ENCODE measurements at places on chromosomes 7 and 10. TPM values are rescaled to one million over a fixed set of nuclear protein-coding genes. Genes with fewer than 3 reads are reported as not detected.

Gene UTF1
- total RNA-seq = not detected

Gene PKD2L1
- total RNA-seq = under 0.01 TPM

Gene TAC1
- total RNA-seq = not detected

Gene AOC1
- 0.10 TPM for total RNA-seq

Gene PRR15
- total RNA-seq = not detected

Gene EPHB6
- total RNA-seq = 8.3 TPM

Gene SORCS3
- total RNA-seq = 2.5 TPM

Gene LOXL4
- total RNA-seq = 0.10 TPM

Gene SLC26A5
- not detected for total RNA-seq

Gene PTF1A
- total RNA-seq = not detected

Gene CNPY1
- total RNA-seq = not detected

Gene DENND10
- 40.8 TPM for total RNA-seq

Gene UCN3
- total RNA-seq = not detected

Gene TEX36
- not detected for total RNA-seq

Gene RBP4
- not detected for total RNA-seq

Gene CALCR
- total RNA-seq = not detected

Gene RUFY2
- 20.5 TPM for total RNA-seq

Gene CPN1
- total RNA-seq = not detected

Gene MACC1
- total RNA-seq = 1.0 TPM

Gene HKDC1
- total RNA-seq = 1.0 TPM

Gene GJD4
- total RNA-seq = not detected

Gene SFTPA1
- not detected for total RNA-seq

Gene NPTX2
- 0.42 TPM for total RNA-seq

Gene TSPAN15
- total RNA-seq = 1.6 TPM

Gene AGMO
- total RNA-seq = not detected

Gene MAP3K8
- 88.9 TPM for total RNA-seq

Gene PRPS1L1
- total RNA-seq = 0.31 TPM

Gene TMEM196
- not detected for total RNA-seq

Gene ENTPD1
- 30.1 TPM for total RNA-seq

Gene CLDN3
- total RNA-seq = not detected

Gene SPDYE5
- not detected for total RNA-seq

Gene UPK3BL2
- total RNA-seq = 15.0 TPM

Gene BEND7
- 0.31 TPM for total RNA-seq

Gene RNF32
- total RNA-seq = 0.10 TPM

Gene CPA4
- 0.21 TPM for total RNA-seq

Gene GNAT3
- total RNA-seq = not detected

Gene TMEM168
- 14.2 TPM for total RNA-seq

Gene SLC18A3
- 0.10 TPM for total RNA-seq

Gene FGFR2
- total RNA-seq = not detected

Gene MOSPD3
- 6.2 TPM for total RNA-seq

Gene SEMA3A
- 0.21 TPM for total RNA-seq

Gene OR2A42
- total RNA-seq = 0.10 TPM

Gene PANK1
- 0.52 TPM for total RNA-seq

Gene CLDN4
- 0.10 TPM for total RNA-seq

Gene CALML5
- total RNA-seq = not detected

Gene PAX2
- total RNA-seq = not detected

Gene FGFBP3
- 0.84 TPM for total RNA-seq

Gene CXCL12
- total RNA-seq = under 0.01 TPM

Gene AKR1C8
- total RNA-seq = 0.42 TPM

Gene PHTF2
- 34.8 TPM for total RNA-seq

Gene ASZ1
- total RNA-seq = not detected

Gene STRIP2
- total RNA-seq = 0.42 TPM

Gene TBXAS1
- total RNA-seq = 67.8 TPM

Gene OR9A2
- total RNA-seq = not detected

Gene PLA2G12B
- not detected for total RNA-seq

Gene HMX2
- total RNA-seq = not detected
